ENCODE measurements at places on chromosomes 2 and 18.

DNA sequence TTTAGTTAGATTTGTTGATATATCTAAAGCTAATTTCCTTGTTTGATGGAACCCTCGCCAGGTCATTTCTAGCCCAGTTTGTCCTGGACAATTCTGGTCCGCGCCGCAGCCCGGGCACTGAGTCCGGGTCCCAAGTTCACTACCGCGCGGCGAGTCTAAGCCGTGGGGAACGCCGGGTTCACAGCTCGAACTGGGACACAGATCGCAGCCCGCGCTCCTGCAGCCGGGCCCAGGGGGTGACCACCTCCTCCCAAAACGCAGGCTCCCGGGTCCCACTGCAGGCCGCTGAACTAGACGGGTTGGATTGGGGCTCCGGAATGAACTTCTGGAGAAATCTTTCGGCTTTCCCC lies 681 bp downstream of the ACADL start:
- DNase-seq, result no peak

GRCh38 chr2:2101924-2102323 lies 229.2 kb downstream of the MYT1L start:
- no peak for DNase-seq

- DNase-seq, result no peak
Observed at GRCh38 chr18:8529609-8530008, 79.6 kb upstream of the RAB12 start.

DNA sequence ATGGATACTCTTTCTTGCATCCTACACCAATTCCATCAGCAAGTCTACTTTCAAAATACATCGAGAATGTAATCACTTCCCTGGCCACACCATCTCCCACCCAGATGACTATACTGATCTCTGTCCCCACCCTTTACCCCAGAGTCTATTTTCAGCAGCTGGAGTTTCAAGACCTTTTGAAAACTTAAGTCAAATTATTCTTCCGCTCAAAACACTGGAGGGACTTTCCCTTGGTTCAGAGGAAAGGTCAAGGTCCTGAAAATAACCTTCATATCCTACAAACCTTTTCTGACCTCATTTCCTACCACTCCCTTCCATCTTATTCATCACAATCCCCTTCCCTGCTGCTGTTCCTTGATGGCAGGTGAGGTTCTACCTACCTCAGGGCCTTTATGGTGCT lies 58.8 kb upstream of the LYPD6 start:
- no peak for DNase-seq

DNA sequence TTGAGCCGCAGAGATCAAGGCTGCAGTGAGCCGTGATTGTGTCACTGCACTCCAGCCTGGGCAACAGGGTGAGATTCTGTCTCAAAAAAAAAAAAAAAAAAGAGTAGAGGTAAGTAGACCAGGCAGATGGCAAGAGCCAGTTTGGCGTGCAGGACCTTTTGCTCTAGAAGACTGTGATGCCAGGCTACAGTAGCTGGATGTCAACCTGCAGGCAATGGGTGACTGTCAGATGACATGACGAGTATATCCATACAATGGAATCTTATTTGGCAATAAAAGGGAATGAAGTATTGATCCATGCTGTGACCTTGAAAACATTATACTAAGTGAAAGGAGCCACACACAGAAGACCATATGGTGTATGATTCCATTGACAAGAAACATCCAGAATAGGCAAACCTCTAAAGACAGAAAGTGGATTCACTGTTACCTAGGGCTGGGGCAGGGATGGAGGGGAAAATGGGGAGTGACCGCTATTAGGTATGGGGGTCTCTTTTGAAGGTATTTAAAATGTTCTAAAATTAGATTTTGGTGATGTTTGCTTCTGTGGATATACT lies 11.2 kb upstream of the DGUOK start:
- no peak for DNase-seq

- DNase-seq, result no peak
Observed at GRCh38 chr18:23616258-23616657, 30.0 kb upstream of the NPC1 start.

DNA sequence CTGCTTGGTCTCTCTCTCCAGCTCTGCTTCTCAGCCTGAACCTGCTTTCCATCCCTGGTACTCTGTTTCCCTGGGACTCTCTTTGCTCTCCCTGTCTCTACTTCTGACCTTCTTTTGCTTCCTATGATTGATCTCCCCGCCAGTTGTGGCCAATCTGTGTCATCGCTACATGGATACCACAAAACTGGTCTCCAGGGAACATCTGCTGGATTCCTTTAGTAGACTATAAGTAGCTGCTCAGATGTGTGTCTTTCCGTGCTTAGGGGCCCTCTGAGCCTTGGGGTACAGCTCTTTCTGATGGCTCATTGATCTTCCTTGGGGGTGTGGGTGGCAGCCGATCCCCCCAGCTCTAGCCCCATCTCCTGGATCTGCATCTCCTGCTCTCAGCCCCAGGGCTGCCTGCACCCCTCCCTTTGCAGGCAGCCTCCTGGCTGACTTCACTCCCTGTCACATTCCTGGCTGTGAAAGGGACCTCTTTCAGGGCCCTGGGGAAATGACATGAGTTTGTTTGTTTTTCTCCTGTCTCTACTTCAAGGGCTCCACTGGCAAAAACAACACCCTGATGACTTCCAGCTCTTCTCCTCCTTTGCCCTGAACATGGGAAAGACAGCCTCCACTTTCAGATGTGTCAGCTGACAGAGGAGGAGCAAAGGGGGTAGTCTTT lies 333.7 kb downstream of the CYP26B1 start:
- DNase-seq, result no peak

GRCh38 chr2:182541268-182541667 lies 114.4 kb upstream of the PDE1A start:
- DNase-seq, result no peak

DNA sequence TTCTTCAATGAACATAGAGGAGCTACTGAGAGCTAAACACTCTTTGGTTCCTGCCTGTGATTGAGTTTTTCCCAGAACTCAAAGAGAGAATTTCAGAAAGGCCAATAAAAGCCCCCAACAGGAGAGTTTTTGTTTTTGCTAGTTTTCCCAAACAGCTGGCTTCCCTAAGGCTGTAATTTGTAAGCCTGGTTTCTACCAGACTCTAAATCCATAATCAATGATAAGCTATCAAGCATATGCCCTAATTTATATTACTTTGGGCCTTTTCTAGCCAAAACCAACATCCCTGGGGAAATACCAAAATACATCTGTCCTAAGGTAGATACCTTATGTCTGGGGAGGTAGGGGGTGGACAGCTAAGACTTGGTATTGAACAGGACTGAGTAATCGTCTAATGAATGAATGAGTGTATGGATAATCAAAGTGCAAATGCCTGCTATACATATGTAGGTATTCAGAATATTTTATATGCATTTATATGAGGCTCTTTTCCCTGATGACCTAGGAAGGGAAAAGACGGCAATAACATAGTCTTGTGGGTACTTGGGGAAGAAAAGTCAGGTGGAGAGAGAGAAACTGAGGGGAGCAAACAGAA lies 26.0 kb upstream of the APOB start:
- DNase-seq, result no peak

- DNase-seq, result no peak
Observed at GRCh38 chr2:148259674-148260073, 238.8 kb downstream of the MBD5 start.

- no peak for DNase-seq
Observed at GRCh38 chr18:24819141-24819890, 358.9 kb downstream of the HRH4 start.

DNA sequence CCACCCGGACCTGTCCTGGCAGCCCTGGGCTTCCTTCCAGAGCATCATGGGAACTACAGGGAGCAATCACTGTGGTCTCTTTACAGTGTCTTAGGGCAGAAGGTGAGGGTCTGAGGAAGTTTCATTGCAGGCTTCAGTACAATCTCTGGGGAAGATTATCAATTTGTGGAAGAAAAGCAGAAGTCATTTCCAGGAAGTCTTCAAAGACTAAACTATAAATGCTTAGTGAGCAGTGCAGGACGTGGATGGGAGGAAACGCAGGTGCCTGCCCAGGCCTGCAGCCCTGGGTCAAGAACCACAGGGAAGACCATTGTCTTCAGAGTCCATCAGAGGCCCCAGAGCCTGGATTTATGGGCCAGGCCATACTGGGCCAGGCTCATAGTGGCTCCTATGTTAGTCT lies 54.3 kb downstream of the INO80C start:
- DNase-seq, result no peak

DNA sequence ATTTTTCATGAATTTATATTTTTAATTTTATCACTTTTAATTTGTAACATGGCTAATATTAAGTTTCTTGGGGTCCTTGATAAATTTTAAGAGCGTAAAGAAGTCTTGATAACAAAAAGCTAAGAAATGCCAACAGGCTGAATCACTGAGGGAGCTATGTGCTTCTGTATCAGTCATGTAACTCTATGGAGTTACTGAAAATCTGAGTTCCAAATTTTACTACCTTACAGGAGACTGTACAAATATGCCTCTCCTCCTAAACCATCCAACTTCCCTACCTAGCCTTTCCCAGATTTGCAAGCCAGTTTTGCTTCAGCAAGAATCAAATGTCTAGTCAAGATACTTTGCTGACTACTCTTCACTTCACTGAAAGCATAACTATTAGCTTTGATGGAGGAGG lies 35.7 kb downstream of the FEZ2 start:
- no peak for DNase-seq

DNA sequence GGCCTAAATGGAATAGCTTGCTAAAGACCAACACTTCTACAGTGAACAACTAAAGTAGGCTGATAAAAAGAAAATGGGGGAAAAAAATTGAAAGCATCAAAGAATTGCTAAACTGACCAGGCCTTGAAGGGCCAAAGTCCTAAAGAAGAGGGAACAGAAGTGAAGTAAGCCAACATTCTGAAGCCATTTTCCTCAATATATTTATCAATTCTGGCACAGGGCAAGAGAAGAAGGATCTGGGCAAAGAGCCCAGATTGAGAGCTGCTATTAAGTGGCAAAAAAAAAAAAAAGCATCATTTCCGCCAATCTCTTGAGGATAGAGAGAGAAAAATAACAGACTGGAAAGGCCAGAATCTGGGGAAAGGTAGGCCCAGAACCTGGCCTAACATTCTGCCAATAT lies 25.7 kb downstream of the FANCL start:
- no peak for DNase-seq

DNA sequence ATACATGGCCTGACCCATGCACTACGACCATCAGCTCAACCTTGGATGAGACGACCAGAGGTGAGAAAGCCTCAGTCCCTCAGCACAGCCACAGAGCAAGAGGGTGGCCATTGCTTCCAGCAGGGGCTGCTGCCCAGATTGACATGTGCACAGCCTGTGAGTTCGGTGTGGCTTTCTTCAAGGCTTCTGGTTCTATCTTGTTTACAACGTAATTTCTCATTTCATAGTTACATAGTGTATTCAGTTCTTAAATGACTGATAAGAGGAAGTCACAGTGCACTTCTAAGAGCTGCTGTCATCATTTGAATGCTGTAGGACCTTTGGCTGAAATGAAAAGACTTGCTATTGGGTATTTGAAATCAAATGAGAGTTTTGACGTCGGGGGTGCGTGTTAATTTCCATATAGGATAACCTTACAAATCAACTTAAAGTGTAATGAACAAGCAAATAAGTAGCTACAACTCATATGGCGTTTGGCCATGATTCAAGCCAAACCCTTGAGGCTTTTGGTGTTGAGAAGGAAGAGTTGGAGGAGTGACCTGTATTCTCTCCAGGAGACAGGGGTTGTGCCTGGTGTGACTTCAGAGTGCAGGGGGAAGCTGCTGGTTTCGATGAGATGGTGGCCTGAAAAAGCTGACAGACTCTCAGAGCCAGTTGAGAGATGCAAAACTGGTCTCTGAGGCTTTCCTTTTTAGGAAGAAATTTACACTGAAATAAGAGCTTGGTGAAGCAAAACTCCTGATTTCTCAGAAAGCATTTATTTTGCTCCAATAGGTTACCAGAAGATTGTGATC lies 51.0 kb downstream of the TSHZ1 start:
- no peak for DNase-seq

DNA sequence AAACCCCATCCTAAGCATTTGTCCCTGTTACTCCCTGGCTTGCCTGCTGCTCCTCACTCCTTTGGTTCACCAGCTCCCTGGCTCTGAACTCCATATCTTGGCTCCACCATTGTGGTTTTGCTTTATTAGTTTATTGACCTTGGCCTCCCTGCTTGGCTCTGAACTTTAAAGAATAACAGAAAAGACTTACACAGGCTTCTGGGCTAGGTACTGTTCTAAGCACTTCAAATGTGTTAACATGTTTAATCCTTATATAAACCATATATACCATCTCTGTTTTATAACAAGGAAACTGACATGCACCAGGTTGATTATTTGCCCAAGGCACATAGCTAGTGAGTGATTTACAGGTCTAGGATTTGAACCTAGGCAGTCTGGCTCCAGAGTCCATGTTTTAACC lies 149.7 kb upstream of the CAPN13 start:
- DNase-seq, result no peak

GRCh38 chr18:54268751-54269150 lies 566 bp upstream of the POLI start:
- DNase-seq, result no peak

- DNase-seq, result no peak
Observed at GRCh38 chr2:168244318-168244717, 3.1 kb downstream of the STK39 start.

- DNase-seq, result no peak
Observed at GRCh38 chr2:16224298-16225045, 284.1 kb downstream of the MYCN start.

DNA sequence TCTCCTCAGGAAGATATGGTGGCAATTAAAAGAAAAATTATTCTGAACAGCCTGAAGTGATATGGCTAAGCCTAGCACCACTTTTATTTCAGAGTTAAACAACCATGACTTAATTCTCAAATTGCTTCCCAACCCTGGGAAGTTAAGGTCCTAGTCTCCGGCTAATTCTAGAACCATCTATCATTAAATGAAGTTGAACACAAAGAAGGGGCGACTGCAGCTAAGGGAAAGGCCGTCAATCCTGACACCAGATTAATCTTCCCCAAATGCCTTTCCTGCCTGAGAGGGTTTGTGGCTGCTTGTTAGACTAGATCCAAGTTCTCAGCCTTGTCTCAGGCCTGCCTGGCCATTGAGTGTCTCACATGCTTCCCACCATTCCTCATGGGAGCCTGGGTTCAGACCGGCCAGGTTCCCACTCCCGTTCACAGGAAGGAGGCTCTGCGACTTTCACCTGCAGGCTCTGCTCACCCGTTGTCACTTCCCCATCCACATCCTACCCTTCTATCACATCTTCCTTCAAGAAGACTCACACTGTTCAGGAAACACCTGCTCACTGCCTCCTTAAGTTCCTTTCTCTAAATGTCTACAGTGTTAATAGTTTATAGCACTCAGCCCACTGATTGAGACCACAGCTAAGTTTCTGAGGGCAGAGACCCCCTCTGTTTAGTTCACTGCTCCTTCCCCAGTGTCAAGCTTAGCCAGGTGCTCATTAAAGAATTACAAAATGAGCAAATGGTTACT lies 282.9 kb upstream of the REV1 start:
- DNase-seq, result no peak

DNA sequence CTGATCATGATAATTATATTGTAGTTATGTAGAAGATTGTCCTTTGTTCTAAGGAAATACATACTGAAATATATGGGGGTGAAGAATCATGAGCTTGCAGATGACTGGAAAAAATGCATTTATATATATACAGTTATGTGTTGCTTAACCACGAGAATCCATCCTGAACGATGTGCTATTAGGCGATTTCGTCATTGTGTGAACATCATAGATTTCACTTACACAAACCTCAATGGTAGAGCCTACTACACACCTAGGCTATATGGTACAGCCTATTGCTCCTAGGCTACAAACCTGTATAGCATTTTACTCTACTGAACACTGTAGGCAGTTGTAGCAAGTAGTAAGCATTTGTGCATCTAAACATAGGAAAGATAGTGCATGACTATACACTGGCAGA lies 2.6 kb upstream of the ACAA2 start:
- no peak for DNase-seq

All from suprapubic skin (tissue), 4 donors.